ENCODE measurements at places on chromosomes 5 and 9.

- no peak for DNase-seq
These were observed 57.8 kb downstream of the CWC27 start for GRCh38 chr5:64826541-64826940.

DNA sequence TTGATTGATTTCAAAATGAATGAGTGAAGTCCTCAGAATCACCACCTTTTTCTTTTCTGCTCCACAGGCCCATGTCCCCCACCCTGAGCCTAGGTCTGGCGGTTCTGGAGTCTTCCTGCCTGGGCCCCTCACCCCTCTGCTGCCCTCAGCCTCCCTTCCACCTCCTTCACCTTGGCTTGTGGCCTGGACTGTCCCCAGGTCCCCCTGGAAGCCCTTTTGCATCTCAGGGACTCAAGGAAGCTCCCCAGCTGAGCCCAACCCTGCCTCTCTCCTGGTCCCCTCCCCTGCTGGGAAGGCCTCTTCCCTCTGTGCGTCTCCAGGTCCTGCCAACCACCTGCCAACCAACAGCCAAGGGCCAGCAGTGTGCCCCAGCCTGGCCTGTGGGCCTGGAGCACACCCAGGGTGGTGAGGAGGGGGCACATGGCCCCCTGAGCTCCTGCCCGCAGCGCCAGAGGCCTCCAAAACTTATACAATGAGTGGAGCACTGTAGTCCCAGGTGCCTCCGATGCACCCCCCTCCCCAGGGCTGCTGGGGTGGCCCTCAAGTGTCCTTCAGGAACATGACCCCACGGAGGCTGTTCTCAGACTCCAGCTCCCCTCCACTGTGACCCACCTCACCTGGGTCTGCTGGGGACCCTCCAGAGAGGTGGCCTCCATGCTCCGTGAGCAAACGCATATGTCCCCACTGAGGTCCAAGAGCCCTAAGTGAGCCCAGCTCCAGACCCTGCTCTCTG lies 20.3 kb downstream of the GLT6D1 start:
- DNase-seq = no peak

DNA sequence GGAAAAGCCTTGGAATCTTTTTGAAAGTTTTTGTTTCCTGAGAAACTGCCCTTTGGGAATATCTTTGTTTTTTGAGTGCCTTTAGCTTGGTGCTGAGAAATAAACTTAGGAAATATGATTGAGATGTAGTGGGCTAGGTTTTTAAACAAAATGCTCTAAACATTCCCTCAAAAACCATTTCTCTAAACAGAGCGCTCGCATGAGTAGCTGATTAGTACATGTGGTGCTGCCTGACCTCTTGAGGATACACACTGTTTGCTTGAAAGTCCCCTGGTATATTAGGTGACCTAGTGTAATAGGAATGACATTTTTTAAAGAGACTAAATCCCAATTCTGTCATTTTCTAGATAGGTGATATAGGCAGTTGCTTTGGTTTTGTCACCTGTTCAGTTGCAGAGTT lies 132.3 kb downstream of the ADAMTSL1 start:
- DNase-seq = no peak

DNA sequence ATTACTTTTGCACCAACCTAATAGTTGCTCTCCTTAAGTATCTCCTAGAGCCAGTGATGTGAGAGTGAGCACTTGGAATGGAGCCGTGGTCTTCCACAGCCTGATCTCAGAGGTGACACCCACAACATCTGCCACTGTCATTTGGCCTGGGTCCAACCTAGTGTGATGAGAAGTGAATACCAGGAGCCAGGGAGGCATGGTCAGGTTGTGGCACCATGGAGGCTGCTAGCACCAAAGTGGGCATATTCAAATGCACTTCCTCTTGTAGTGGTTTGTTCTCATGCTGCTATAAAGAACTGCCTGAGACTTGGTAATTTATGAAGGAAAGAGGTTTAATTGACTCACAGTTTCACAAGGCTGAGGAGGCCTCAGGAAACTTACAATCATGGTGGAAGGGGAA lies 22.6 kb upstream of the CEP72 start:
- no peak for DNase-seq

- no peak for DNase-seq
These were observed 61.7 kb upstream of the SHB start for GRCh38 chr9:38130724-38131123.

GRCh38 chr9:136052991-136053756 lies 41.9 kb downstream of the NACC2 start:
- DNase-seq = no peak

GRCh38 chr5:72441094-72441723 lies 66.0 kb downstream of the ZNF366 start:
- DNase-seq = no peak

All from stimulated activated CD4-positive, alpha-beta T cell treated with anti-CD3 and anti-CD28 coated beads, TNF-alpha, amount 100 ng/mL, for 24 hours (primary cell).